Fibroblast of lung (primary cell): ENCODE measurements at places on chromosomes 7 and 10.
A peak's percentile ranks its signal among the peaks of the same experiment; 100 is the strongest.

GRCh38 chr7:98567991-98568390, 49.1 kb upstream of the NPTX2 start:
- no peak for DNase-seq

GRCh38 chr10:92517034-92517655, 56.7 kb downstream of the IDE start:
- DNase-seq: peak; percentile 62

DNA sequence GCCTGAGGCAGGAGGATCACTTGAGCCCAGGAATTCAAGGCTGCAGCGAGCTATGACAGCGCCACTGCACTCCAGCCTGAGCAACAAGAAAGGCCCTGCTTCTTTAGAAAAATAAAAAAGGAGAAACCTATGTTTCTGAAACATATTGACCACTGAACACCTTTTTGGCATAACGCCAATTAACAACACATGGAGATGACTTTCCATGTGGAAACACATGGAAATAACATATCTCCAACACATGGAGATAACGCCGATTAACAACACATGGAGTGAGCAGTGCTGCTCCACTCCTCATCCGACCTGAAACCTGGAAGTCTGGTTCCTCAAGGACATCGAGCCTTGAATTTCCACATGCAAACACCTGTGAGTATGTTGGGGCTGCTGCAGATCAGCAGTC, 126.9 kb downstream of the KCNMA1 start:
- DNase-seq: no peak

GRCh38 chr10:74910976-74911350, 84.6 kb downstream of the KAT6B start:
- DNase-seq: no peak

- peak; percentile 55 for DNase-seq
Measured at GRCh38 chr10:126663328-126663727, 7.2 kb downstream of the C10orf90 start.

GRCh38 chr10:124521429-124521871, 59.8 kb downstream of the LHPP start:
- no peak for DNase-seq

DNA sequence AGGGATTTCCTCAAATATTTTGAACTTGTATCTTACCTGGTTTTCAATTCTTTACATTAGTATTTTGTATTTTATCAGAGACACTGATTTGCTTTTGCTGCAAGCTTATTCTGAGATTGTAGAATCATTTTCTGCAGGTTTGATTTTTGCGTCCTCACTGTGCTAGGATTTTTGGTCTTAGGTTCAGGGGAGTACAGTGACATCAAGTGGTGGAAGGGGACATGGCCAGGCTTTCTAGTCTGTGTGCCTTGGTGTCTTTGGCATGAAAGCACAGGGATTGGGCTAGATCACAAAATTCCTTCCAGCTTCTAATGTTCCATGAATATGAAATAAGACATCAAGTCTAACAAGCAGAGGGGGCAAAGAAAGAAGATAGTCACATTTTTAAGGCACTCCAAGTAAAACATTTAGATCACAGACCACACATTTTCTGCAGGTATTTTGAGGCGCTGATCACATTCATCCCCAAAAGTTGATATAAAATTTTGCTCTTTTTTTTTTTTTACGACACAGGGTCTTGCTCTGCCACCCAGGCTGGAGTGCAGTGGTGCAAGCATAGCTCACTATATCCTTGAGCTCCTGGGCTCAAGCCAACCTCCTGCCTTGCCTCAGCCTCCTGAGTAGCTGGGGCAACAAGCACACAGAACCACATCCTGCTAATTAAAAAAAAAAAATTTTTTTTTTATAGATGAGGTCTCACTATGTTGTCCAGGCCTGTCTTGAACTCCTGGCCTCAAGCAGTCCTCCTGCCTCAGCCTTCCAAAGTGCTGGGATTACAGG, 124.4 kb downstream of the PON1 start:
- DNase-seq: peak; percentile 72

DNA sequence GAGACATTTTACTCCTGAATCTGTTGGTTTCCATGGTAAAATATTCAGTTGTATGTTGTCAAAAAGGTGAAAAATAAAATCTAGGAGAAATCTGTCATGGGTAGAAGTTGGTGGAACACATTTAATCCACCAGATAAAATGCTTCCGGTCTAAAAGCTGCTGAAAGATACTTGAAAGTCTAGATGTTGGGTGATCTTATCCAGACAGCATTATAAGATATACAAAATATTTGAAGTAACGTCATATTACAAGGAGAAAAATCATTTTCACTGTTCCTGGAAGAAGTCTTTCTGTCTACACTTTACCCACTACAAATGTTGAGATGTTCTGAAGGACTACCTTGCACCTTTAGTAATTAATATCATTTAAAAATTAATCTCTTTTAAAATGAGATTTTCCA, 40.9 kb downstream of the CALD1 start:
- no peak for DNase-seq

GRCh38 chr7:17357952-17358351, 59.5 kb downstream of the AHR start:
- DNase-seq: peak; percentile 58
